ENCODE measurements at places on chromosomes 16 and 17.
A peak's percentile ranks its signal among the peaks of the same experiment; 100 is the strongest.

GRCh38 chr16:28027055-28027454 is 36.5 kb downstream of the GSG1L start:
- no peak for DNase-seq

- DNase-seq: no peak
These were observed 339.1 kb upstream of the RBFOX1 start for GRCh38 chr16:6993544-6993943.

GRCh38 chr17:39730095-39730921 is at the start of gene MIEN1:
MIEN1 (minus strand) TSS chr17:39730532; CDS start chr17:39730495, 37 bp downstream.
- peak; percentile 89 for DNase-seq

- DNase-seq: no peak
These were observed 3.9 kb downstream of the STAT5B start for GRCh38 chr17:42272162-42272907.

DNA sequence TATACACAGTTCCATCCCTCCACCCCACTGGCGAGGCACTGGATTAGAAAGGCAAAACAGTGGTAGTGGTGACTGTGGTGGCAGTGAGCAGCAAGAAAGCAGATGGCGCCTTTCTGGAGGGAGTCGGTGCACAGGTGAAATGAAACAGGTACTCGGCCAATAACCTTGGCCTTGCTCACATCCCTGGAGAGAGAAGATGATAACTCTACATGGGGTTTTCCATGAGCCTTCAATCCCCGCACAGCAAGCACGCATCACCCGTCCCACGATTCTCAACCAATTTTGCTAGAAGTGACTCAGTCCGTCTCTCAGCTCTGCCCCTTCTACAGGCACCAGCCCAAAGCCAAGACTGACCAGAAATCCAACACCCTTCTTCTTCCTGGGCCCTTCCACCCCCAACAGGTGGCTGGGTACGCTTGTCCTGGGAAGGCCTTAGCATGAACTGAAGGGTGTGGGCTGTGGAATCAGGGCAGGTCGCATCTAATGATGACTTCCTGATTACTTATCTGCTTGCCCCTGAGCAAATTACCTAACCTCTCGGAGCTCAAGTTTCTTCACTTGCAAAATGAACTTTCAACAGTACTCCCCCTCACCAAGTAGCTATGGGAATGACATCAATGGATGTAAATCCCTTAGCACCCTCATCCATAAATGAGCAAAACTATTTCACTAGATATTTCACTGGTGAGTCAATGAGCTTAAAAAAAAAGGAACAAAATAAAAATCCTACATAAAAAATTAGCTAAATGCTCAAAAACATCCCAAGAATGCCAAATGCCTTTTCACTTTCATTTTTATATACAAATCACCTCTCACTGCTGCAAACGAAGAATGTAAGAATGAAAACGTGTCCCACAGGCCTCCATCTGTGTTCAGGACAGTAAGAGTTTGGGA is 18.0 kb downstream of the XPO6 start:
- no peak for DNase-seq

- no peak for DNase-seq
These were observed 7.6 kb downstream of the PSME3IP1 start for GRCh38 chr16:57178196-57178595.

GRCh38 chr17:44647736-44648135 is 8.5 kb upstream of the MEIOC start:
- no peak for DNase-seq

DNA sequence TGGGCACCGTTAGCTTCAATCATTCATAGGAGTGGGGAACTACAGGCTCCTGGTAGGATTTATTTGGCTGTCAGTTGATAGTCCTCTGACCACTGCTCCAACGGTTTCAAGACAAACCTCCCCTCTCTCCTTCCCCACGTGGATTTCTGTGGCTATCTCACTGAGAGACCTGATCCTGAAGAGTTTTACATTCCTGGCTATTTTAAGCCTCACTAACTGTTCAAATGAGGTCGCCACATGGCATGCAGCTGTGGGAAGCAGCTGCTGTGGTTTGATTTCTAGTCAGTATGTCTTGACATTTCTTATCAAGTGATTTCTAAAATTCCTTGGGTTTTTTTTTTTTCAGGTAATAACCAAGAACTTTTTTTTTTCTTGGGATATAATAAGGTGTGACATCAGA is 38.3 kb downstream of the CDK5R1 start:
- DNase-seq: no peak

GRCh38 chr16:86783636-86784626 is 205.6 kb downstream of the FOXL1 start:
- no peak for DNase-seq

- DNase-seq: no peak
These were observed 3.6 kb upstream of the ARL5C start for GRCh38 chr17:39169518-39169917.

DNA sequence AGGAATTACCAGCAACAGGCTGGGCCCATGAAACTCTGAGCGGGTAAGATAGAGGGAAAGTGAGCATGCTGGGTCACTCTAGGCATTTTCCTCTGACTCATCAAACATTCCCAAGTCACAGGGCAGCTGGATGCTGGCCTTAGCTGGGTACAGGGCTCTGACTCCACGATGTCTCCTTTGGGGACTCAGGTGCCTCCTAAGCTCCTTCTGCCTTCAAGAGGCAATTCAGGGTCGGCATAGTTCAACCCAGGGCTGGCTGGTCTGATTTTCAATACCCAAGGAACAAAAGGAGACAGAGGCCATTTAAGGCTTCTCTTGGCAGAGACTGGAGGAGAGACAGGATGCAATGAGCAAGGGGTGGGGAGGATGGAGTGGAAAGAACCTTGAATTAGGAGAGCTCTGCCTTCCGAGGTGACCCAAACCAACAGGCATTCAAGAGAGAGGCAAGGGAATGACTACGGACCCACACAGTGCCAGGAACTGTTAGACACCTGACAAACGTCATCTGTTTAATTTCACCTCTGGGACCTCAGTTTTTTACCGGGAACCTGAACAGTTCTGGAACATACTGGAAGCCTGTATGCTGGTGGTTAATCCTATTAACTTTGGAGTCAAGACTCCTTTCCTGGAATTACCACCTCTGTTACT is 910 bp downstream of the WBP2 start:
- DNase-seq: no peak

GRCh38 chr17:31584438-31585279 is 193.2 kb downstream of the RAB11FIP4 start:
- no peak for DNase-seq

- DNase-seq: no peak
These were observed 2.4 kb downstream of the PGAP6 start for GRCh38 chr16:379183-379960.

GRCh38 chr16:50611995-50612848 is 64.0 kb downstream of the NKD1 start:
- no peak for DNase-seq

DNA sequence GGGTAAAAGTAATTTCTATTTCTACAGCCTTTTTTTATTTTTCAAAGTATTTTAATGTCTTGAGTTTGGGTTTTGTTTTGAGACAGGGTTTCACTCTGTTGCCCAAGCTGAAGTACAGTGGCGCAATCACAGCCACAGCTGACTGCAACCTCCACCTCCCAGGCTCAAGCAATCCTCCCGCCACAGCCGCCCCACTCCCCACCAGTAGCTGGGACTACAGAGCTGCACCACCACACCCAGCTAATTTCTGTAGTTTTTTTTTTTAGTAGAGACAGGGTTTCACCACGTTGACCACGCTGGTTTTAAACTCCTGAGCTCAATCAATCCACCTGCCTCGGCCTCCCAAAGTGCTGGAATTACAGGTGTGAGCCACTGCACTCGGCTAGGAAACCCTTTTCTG is 44.0 kb downstream of the TUBD1 start:
- DNase-seq: no peak

GRCh38 chr17:81210466-81210865 is 12.3 kb downstream of the CEP131 start:
- DNase-seq: no peak

- DNase-seq: no peak
These were observed 14.8 kb downstream of the CPD start for GRCh38 chr17:30393491-30393890.

DNA sequence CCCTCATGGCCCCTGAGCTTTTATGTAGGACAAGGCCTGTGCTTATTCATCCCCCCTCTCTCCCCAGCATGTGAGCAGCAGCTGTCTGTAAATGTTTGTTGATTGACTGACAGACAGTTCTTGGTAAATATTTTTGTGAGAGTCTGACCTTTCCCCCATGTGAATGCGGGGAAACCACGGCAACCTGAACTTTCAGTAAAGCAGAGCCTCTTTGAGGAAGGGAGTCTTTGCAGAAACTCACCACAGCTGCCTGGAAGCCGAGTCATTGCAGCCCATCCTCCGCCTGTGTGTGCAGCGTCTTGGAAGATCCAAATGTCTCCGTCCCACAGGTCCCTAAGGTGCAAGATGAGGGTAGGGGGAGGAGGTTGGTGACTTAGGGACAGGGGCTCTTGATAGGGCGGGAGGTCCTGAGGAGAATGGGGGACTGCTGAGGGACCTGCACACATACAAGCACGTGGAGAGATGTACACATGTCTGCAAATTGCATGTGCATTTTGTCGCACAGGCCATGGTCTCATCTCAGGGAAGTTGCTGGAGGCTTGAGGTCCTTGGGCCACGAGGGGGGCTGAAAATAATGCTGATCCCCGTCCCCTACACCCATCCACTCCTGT is 23.0 kb upstream of the IL21R start:
- DNase-seq: no peak

GRCh38 chr17:8693328-8693727 is 51.3 kb downstream of the CCDC42 start:
- no peak for DNase-seq

- DNase-seq: no peak
These were observed 2.8 kb downstream of the BRD7 start for GRCh38 chr16:50365791-50366575.

DNA sequence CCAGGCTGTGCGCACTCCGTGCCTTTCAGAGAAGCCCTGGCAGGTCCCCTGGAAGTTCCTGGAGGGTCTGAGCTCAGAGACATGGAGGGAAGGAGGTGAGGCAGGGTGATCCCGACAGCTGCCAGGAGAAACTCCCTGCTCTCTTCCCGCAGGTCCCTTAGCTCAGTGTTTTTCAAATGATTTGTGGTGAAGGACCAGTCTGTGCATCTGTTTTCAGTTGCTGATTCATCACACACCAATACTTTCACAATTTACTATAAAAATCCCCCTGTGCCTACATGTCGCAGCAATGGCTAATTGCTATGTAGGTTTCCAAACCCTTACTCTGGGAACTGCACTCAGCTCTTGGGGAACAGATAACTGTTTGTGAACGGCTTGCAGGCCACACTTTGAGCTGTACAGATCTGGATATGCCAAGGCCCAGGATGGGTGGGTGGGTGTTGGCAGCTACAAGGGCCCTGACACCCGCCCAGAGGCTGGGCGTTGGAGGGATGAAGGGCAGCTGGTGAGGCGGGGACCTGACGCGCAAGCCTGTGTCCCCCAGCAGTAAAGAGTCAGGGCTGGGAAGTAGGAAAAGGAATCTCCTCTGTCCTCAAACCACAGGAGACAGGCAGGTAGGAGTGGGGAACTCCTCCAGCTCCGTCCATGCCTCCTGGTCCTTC is 20.5 kb upstream of the EMP2 start:
- DNase-seq: no peak

GRCh38 chr16:8184854-8185253 is 405.5 kb downstream of the TMEM114 start:
- no peak for DNase-seq

GRCh38 chr17:51533219-51533618 is 272.9 kb downstream of the UTP18 start:
- DNase-seq: no peak

- DNase-seq: no peak
These were observed 250.3 kb upstream of the SOX9 start for GRCh38 chr17:71870546-71870862.

DNA sequence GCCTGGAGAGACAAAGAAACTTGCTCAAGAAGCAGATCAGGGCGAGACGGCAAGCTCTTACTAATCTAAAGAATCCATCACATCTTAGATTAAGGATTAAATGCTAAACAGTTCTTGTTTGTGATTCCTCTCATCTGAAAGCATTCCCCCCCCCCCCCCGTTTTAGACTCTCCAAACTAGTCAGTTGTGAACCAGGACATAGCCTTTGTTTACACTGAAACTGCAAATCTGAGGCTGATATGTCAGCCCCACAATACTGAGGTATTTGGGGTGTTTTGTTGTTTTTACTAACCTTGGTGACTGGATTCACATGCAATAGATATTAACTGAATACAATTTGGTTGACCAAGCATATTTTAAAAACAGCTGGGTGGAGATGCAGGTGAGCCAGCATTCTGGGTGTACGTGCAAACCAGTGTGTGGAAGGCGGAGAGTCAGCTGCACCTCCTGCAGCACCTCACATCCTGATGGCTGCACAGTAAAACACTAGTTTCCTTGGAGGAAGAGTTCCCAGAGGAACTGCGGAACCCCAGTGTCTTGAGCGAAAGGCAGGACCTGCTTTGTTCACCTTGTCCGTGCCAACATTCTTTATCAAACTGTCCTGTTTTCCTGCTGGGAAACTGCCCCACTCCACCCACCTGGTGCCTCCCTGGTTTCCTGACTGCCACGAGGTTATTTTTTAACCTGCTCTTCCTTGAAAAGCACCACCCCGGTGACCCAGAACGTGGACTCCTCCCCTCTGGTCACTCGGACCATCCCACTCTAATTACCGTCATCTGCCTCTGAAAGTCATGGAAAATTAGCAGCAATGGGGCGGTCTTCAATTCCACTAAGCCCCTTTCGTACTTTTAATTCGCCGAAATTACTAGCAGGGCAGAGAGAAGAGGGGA is 1.2 kb upstream of the YPEL2 start:
- DNase-seq: no peak

DNA sequence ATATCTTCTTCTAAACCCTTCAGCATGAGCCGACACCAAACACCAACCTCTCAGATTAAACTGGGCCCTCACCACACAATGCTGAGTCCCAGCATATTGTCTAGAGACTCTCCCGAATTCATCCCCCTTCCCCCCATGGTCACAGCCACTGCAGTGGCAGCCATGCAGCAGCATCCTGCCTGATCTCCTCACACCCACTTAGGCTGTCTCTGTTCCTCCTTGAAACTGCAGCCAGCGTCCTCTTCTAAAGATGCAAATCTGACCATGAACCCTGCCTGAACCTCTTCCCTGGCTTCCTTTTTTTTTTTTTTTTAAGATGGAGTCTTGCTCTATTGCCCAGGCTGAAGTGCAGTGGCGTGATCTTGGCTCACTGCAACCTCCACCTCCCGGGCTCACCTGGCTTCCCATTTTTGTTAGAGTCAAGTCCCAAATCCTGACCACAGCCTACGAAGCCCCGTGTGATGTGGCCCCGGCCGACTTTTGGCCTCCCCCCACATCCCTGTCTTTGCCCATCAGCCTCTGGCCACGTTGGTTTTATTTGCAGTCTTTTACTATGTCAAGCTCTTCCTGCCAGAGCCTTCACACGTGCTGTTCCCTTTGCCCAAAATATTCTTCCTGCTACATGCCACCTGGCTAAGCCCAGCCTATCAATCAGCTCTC is 2.8 kb downstream of the FA2H start:
- DNase-seq: no peak

Data from stimulated activated CD8-positive, alpha-beta memory T cell treated with anti-CD3 and anti-CD28 coated beads, Interleukin-15, amount 100 ng/mL, for 4 hours (primary cell).